Astrocyte (in vitro differentiated cells and primary cell): ENCODE measurements at places on chromosomes 3 and 15.

DNA sequence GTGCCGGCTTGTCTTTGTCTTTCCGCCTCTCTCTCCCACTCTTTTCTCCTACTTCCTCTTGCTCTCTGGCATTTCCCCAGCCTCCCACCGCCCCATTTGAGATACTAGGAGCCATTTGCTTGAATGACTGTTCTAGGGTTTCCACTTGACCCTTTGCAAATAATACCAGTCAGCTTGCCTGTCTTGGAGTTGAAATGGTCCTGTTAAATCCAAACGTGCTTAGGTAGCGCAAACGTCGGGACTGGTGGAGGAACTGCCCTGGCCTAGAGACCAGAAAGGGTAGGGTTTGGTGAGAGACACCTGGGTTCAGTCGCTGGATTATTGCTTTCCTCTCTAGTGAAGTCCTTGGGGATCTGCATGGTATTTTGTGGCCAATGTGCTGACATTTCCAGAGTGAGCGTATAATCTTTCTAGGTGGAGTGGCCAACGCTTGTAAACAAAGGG, 10.6 kb downstream of the ZIC1 start:
- no peak overlapping the region for H3K4me3 ChIP-seq
- H3K27me3 ChIP-seq, result peaks cover 47% of the 10 kb centered on the region
- no peaks in the 10 kb centered on the region for H3K36me3 ChIP-seq

DNA sequence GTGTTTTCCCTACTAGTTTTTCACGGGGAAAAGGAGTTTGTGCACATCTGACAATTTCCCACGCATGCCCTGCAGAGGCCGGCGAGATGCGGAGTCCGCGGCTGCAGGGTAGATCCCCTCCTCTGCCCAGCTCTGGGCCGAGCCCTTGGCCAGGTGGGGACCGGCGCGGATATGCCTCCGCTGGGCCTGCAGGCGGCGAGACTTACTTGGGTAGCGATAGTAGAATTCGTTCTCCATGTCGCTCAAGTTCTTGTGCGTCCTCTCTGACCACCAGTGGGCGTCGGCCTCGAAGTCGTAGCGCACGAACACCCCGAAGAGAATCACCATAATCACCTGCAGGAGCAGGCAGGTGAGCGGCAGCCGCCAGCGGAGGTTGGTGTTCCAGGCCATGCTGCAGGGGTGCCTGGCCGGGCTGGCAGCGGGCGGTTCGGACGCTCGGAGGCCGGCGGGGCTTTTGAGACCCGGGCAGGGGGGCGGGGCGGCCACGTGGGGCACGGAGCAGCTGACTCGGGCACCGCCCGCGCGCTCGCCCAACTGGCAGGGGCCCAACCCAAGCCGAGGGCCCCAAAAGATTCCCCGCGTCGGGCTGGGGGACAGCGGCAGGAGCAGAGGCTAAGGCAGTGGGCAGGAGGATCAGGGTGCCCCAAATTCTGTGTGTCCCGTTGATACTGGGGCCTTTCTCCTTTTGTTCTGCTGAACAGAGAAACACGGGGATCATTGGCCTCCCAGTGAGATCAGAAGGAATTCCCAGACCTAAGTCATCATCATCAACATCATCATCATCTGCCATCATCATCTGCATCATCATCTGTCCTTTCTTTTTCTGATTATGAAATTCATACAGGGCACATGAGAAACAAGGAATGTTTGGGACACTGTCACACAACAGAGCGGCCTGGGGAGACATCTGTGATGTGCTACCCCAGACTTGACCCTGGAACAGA, at the start of gene RHCG:
RHCG (minus strand) TSS at position 429 of the 944 bp plus-strand sequence; CDS start at position 390, 39 bp downstream.
- no peak within 1 kb of the TSS for H3K27ac ChIP-seq
- peaks cover 7% of the 10 kb centered on the region for H3K4me1 ChIP-seq
- no peaks in the 10 kb centered on the region for H3K36me3 ChIP-seq
- DNase-seq, result peak; percentile 13
- peak within 1 kb of the TSS; percentile 44 for H3K4me3 ChIP-seq

DNA sequence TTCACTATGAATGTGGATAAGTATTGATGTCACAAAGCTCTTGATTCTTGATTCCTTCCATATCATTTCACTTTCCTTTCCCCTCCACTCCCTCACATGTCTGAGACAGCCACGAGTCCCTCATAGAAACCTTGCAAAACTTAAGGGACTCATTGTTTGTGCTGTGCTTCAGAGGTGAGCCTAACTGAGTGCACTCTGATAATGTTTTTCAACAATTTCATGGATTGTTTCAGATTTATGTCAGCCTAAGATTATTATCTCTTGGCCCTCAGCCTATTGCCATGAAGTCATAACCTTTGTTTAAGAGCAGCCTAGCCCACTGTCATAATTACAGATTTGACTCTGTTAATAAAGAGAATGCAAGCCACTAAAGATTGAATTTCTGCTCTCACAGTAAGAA, 363.6 kb downstream of the MECOM start:
- DNase-seq, result no peak
- no peak overlapping the region for H3K4me3 ChIP-seq
- no peaks in the 10 kb centered on the region for H3K36me3 ChIP-seq
- H3K4me1 ChIP-seq, result no peaks in the 10 kb centered on the region
- no peaks in the 10 kb centered on the region for H3K27me3 ChIP-seq

- no peak overlapping the region for H3K27ac ChIP-seq
- H3K36me3 ChIP-seq, result no peaks in the 10 kb centered on the region
- H3K27me3 ChIP-seq, result no peaks in the 10 kb centered on the region
Observed at GRCh38 chr3:59116233-59116537, 66.4 kb upstream of the CFAP20DC start.

- no peaks in the 10 kb centered on the region for H3K4me1 ChIP-seq
- H3K27me3 ChIP-seq, result no peaks in the 10 kb centered on the region
- no peaks in the 10 kb centered on the region for H3K36me3 ChIP-seq
- H3K27ac ChIP-seq, result no peak overlapping the region
- peak; percentile 18 for DNase-seq
Observed at GRCh38 chr3:190701096-190701532, 161.4 kb downstream of the GMNC start.

- no peak overlapping the region for H3K4me3 ChIP-seq
- no peak overlapping the region for H3K27ac ChIP-seq
- peaks cover 3% of the 10 kb centered on the region for H3K36me3 ChIP-seq
- peak; percentile 83 for DNase-seq
- no peaks in the 10 kb centered on the region for H3K27me3 ChIP-seq
Observed at GRCh38 chr15:64619880-64620839, 155.2 kb downstream of the RBPMS2 start.
